ENCODE measurements at places on chromosomes 12 and 14.

GRCh38 chr12:42798811-42799438 lies 209.4 kb upstream of the PRICKLE1 start:
- DNase-seq: peak; percentile 56

DNA sequence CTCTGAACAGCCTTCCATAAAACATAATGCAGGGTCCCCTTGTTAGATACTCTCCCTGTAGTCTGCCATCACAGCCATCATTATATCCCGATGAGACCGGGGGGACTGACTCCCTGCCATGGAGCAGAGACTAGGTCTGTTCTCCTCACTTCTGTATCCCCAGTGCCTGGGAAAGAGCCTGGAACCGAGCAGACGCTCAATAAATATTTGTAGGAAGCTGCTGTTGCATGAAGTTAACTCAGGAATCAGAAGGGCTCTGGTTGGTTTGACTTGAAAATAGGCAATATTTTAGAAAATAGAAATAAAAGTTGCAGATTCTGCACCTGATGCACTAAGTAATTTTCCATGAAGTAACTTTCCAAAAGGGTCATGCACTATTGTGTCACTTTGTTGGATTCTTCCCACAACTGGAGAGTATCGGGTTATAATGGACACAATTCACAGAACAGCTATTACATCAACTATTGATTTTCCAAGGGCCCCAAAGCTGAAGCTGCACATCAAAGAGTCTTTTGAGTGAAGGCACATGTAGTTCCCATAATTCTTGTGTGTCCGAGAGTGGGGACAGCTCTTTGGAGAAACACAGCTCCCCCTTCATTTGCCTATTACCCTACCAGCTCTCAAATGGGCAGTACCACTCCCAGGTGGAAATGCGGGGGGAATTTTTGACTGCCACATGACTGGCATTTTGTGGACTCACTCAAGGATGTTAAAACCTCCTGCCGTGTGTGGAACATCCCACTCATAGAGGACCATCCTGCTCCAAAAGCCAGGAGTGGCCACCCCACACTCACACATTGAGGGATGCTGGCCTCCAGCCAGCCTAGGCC lies 18.8 kb downstream of the CLMN start:
- DNase-seq: no peak

- DNase-seq: peak; percentile 35
Observed at GRCh38 chr14:93173943-93174395, 10.7 kb downstream of the MOAP1 start.

DNA sequence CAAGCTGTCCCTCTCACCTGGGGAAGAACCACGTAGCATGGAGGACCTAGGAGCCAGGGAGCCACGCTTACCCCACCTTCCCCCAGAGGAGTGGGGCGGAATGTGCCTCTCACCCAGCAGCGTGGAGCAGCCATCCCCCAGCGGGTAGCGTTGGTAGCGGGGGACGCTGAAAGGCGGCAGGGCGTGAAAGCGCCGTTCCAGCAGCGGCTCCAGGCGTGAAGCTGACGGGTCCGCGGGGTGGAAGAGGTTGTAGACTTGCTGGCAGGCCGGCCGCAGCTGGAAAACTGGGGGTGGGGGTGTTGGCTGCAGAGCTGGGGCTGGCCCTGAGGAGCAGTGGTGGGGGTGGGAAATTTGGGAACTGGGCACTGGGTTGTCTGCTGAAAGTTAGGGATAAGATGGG lies 11.9 kb downstream of the ARL6IP4 start:
- no peak for DNase-seq

GRCh38 chr14:54207075-54207474 lies 189.7 kb upstream of the CDKN3 start:
- DNase-seq: no peak

GRCh38 chr14:53651096-53651740 lies 305.4 kb downstream of the BMP4 start:
- no peak for DNase-seq

DNA sequence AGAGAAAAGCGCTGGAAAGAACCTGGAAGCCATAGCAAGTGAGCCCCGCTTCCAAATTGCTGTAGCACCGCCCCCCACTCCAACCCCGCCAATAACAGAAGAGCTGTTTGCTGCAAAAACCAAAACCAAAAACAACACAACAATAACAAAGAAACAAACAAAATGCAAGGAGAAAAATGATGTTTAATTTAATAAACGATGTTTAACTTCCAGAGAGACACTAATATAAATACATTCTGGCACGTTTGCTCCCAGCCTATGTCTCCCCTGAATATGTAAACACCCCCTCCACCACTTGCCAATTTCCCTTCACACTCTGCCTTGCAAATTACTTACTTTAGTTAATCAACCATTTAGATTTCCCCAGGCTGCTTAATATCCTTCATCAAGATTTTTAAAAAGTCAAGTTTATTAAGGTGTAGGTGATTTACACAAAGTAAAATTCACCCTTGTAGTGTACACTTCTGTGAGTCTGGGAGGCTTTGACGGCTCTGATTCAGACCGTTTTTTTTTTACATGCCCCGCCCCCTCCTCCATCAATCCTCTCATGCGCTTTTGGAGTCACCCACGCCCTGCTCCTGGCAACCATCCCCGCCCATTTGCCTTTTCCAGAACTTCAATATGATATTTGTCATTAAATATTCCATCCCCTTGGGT lies 482 bp upstream of the IFI27L2 start:
- peak; percentile 88 for DNase-seq

DNA sequence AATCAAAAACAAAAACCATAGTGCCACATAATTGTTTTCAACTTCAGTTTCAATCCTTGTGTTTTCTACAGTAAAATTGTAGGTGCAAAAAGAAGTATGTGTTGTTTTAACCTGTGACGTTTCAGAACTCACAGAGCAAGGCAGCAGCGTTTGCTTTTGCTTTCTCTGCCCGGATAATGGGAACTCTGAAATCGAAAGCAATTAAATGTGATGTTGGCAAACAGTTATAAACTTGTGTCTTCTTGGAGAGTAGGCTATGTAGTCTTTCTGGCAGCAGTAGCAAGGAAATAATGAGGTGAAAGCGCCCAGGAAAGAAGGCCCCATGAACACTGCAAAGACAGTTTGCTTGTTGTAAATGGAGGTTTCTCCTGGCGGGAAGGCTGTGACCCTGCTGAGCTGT lies 39.1 kb downstream of the FNTB start:
- no peak for DNase-seq

DNA sequence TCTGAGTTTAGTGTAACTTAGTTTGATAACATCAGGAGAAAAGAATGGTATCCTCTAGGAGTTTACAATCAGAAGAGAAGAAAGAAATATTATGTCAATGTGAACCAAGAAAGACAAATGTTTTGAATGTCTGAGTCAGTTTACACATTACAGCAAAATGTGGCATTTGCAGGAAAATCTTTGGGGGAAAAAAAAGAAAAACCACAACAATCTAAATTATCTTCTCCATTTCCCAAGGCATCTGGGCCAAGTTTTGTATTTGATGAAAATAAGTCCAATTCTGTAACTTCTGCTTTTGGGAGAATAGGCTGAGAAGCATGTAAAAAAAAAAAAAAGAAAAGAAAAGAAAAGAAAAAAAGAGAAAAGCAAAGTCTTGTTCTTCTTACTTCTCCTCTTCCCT lies 58.8 kb upstream of the FLRT2 start:
- DNase-seq: peak; percentile 58

DNA sequence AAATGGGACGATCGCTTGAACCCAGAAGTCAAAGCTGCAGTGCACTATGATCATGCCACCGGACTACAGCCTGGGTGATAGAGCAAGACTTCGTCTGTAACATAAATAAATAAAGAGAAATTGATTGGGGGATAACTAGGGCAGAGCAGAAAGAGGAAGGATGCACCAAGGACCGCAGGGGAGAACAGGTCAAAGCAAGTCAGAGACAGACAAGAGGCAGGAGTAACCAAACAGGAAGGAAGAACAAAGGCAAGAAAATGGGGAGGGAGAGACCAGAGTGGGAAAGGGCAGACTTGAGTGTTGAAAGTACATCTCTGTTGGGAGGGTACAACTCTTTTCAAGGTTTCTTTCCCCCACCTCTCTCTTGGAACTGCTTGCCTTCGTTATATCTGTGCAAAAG lies 50.8 kb upstream of the ELK3 start:
- DNase-seq: no peak

- no peak for DNase-seq
Observed at GRCh38 chr12:81468206-81468605, 290.9 kb downstream of the PPFIA2 start.

DNA sequence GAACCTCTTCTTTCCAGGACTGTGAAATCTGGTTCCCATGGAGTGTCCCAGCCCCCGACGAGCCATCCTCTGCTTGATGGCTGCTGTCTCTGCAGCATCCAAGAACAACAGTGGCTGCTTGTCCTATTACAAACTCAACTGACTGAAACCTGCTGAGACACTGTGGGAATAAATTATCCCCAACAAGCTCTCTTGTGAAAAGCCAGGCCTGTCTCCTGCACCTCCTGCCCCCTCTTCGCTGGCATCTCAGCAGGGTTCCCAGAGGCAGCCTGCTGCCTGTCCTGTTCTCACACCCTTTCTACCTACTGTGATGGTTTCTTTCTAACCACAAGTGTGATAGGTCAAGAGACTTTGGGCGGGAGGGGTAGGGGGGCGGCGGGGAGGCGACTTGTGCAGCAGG lies 180.2 kb downstream of the TSPAN9 start:
- DNase-seq: no peak

- DNase-seq: no peak
Observed at GRCh38 chr14:73816393-73816816, 35.2 kb upstream of the PTGR2 start.

DNA sequence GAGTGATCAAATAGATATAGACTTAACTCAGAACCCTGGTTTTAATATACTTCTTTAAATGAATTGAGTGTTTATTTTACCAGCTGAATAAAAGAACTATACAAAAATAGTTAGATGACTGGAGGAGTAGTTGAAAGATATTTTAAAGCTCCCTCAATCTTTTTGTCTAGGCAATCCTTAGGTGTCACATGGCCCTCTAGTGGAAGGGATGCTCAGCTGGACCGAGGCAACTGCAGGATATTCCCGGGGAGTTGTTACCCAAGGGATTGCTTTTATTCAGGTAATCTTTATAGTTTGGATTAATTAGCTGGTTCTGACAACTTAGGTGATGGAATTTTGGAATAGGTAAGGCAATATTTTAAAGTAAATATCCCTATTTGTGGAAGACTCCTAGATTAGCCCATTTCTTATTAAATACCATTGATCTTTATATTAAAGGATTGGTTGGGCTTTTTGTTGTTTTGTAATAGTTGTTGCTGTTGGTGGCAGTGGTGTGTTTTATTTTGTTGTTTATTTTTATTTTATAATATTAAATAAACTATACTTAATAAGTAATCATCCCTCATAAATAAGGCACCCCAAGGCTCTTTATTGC lies 57.1 kb downstream of the ZDHHC17 start:
- DNase-seq: peak; percentile 12

- DNase-seq: no peak
Observed at GRCh38 chr14:93978735-93979134, 2.4 kb upstream of the ASB2 start.

DNA sequence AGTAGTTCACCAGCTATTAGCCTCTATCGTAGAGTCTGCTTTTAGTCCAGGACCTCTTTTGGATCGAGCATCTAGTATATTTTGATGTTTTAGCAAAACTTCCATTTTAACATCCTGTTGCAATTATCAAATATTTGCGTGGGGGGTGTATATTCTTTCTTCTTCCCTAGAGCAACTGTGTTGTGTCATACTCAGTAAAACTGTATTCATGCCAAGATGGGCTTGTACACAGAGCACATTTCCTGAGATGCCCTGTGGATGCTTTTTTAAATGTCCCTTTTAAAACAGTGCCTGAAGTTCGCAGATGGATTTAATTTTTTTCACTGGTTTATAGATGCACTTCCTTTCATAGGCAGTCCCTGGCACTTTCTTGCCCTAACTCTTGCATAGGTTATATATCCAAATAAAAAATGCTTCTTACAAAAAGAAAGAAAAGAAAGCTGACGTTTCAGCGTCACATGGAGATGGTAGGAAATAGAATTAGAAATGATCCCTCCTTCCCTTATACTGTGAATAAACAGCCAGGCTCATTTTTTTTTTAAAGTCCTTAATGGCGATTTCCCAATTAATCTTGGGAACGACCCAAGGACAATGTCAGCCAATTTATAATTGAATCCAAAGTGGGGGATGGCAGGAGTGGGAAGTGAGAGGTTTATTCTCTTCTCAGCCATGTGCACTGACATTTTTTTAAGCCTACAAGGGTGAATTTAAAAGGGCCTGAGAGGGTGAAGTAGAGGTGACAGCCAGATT lies 247.0 kb downstream of the SLC41A2 start:
- peak; percentile 92 for DNase-seq

- DNase-seq: no peak
Observed at GRCh38 chr12:70482764-70483163, 116.7 kb downstream of the KCNMB4 start.

DNA sequence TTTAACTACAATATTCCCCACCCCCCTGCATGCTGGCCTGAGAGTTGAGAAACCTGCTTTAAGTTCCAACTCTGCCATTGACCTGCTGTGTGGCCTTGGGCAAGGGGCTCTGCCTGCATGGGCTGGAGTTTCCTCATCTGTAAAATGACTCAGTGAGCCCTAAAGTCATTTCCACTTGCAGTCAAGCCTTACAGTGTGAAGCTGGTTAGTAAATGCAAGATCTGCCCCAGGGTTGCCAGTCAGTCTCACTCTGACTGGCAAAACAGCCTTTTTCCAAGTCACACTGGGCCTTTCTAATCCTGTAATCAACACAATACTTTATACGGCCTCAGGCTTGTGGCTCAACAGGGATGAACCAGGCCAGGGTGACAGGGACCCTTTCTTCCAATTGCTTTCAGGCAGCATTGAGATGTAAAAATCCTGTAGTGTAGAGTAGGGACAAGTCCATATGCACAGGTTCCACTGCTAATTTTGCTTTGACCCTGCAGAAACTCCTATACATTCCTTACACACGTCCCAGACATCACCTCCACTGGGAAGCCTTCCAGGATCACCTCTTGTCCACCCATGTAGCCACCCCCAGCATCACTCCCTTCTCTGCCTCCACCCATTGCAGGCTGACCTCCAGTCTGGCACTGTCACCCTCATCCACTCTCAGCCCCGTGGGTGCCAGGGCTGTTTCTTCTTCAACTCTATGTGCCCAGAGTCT lies 42.6 kb upstream of the PRIMA1 start:
- no peak for DNase-seq

DNA sequence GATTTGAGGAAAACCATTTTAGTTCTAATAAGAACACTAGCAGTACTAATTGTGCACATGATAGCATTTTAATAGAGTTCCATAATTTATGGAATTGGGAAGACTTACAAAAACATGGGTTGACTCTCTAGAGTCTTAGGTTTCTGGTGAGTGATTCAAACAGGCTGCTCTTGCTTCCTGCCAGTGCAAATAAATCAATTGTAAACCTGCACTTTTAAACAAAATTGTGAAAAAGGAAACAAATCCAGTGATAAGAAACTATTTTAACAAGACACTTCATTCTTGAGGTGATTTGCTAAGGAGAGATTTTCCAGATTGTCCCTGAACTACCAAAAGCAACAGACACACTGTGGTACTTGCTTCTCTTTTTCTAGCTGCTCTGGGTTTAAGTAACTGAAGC lies 112.2 kb downstream of the CACNA1C start:
- DNase-seq: no peak

DNA sequence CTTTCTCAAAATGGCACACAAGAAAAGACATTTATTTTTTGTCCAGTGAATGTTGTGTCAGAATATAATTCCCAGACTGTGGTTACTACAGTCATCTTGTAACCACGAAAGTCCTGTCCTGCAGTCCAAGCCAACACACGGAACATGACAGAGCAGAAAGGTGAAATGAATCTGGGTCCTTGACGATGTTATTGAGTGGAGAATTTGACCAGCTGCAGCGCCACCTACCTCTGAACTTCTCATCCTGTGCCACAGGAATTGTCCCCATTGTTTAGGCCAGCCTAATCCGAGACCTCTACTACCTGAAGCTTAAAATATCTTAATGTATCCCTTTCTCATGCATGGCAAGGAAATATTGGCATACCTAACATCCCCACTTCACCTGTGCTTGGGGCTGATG lies 64.1 kb upstream of the OTX2 start:
- no peak for DNase-seq

Data from foreskin fibroblast (primary cell).